ENCODE measurements at places on chromosomes 12 and 14.

- H3K27me3 ChIP-seq: no peaks in the 10 kb centered on the region
- H3K4me3 ChIP-seq: no peak overlapping the region
- peaks cover 8% of the 10 kb centered on the region for H3K36me3 ChIP-seq
- H3K27ac ChIP-seq: no peak overlapping the region
- DNase-seq: no peak
- H3K4me1 ChIP-seq: peaks cover 28% of the 10 kb centered on the region
Measured at GRCh38 chr12:104751594-104751993, 206.5 kb downstream of the SLC41A2 start.

GRCh38 chr14:58245562-58245961, 919 bp downstream of the PSMA3 start:
- H3K36me3 ChIP-seq: peaks cover 15% of the 10 kb centered on the region
- DNase-seq: no peak
- peak overlapping the region; percentile 100 for H3K4me3 ChIP-seq
- no peaks in the 10 kb centered on the region for H3K27me3 ChIP-seq
- peaks cover 40% of the 10 kb centered on the region for H3K4me1 ChIP-seq

GRCh38 chr12:45246236-45246635, 30.3 kb downstream of the ANO6 start:
- H3K27ac ChIP-seq: no peak overlapping the region
- no peak for DNase-seq
- H3K4me1 ChIP-seq: peaks cover 5% of the 10 kb centered on the region
- no peaks in the 10 kb centered on the region for H3K27me3 ChIP-seq
- H3K4me3 ChIP-seq: no peak overlapping the region
- H3K36me3 ChIP-seq: no peaks in the 10 kb centered on the region

DNA sequence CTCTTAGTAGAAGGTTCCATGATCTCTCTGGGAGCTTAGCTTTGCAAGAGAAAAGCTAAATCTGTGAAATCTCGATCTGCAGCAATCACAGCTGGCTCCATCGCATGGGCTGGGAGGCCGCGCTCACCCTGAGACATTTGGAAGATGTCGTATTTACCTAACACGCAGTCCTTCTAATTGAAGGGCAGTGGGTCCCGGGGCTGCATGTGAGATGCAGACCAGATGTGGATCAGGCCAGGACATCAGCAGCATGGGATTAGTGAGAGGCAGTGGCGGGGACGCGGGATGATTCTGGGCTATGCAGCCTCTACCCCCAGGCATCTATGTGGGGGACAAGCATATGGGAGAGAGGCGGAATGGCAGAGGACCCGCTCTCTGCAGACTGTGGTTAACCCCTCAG, 312.4 kb upstream of the RTL1 start:
- H3K4me1 ChIP-seq: no peaks in the 10 kb centered on the region
- H3K36me3 ChIP-seq: no peaks in the 10 kb centered on the region
- no peaks in the 10 kb centered on the region for H3K27me3 ChIP-seq
- H3K4me3 ChIP-seq: no peak overlapping the region

- H3K27me3 ChIP-seq: no peaks in the 10 kb centered on the region
- no peak for DNase-seq
- peaks cover 33% of the 10 kb centered on the region for H3K4me1 ChIP-seq
- peaks cover 8% of the 10 kb centered on the region for H3K36me3 ChIP-seq
- peak overlapping the region; percentile 69 for H3K4me3 ChIP-seq
- H3K27ac ChIP-seq: peak overlapping the region; percentile 75
Measured at GRCh38 chr14:81178063-81178462, 42.7 kb downstream of the GTF2A1 start.

GRCh38 chr14:50512463-50512862, 19.9 kb downstream of the MAP4K5 start:
- no peaks in the 10 kb centered on the region for H3K27me3 ChIP-seq
- DNase-seq: no peak
- H3K4me1 ChIP-seq: no peaks in the 10 kb centered on the region
- H3K4me3 ChIP-seq: no peak overlapping the region
- peaks cover 2% of the 10 kb centered on the region for H3K36me3 ChIP-seq
- no peak overlapping the region for H3K27ac ChIP-seq

DNA sequence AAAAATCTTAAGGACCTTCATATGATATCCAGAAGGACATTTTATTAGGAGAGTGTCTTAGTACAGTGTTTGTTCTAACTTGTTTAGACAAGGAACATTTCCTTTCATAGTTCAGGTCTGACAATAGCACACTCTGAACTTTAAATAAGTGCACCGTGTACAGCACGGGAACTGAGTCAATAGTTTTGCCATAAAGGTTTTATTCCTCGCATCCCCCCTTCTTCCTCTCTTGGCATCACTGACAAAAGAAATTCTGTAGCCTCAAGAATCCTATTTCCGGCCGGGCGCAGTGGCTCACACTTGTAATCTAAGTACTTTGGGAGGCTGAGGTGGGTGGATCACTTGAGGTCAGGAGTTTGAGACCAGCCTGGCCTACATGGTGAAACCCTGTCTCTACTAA, 58.3 kb downstream of the TMCC3 start:
- no peak for DNase-seq
- peaks cover 3% of the 10 kb centered on the region for H3K27me3 ChIP-seq
- no peak overlapping the region for H3K27ac ChIP-seq
- no peaks in the 10 kb centered on the region for H3K36me3 ChIP-seq
- no peak overlapping the region for H3K4me3 ChIP-seq
- no peaks in the 10 kb centered on the region for H3K4me1 ChIP-seq

DNA sequence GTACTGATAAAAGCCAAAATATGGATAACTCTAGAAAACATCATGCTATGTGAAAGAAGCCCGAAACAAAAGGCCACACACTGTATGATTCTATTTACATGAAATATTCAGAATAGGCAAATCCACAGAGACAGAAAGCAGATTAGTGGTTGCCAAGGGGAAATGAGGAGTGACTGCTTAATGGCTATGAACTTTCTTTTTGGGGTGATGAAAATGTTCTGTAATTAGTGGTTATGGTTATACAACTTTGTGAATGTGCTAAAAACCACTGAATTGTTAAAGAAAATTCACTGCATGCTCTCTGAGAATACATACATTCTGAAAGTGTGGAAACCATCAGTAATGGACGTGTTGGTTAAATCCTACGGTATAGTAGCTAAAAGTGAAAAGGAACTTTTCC, 39.9 kb upstream of the STON2 start:
- H3K27me3 ChIP-seq: peaks cover 38% of the 10 kb centered on the region
- H3K36me3 ChIP-seq: no peaks in the 10 kb centered on the region
- H3K27ac ChIP-seq: no peak overlapping the region
- peaks cover 14% of the 10 kb centered on the region for H3K4me1 ChIP-seq
- H3K4me3 ChIP-seq: no peak overlapping the region

DNA sequence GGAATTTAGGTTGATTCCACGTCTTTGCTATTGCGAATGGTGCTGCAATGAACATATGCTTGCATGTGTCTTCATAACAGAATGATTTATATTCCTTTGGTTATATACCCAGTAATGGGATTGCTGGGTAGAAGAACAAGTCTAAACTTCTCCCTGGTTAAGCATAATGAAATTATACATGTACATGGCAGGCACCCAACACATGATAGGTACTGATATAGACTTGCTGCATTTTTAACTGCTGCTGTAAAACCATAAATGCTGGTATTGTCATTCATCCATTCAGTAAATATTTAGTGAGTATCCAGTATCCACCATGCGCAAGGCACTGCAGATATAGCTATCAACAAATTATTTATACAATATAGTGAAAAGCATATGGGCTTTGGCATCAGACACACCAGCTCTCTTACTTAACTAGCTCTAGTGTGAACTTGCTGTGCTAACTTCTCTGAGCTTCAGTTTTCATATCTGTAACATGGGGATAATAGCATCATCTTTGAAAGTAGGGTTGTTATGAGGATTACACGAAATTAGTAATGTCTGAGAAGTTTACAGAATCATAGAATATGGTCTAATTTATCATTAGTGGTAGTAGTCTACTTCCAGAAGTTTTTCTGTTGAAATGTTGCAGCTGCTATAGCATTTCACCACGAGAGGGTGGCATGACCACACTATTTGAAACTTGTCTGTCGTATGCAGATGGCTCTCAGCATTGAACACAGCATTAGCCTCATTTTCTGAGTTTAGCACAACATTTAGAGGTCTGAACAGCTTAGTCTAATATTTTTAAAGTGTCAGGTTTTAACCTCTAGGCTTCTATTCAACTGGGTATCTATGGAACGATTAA, 32.0 kb upstream of the SEL1L start:
- H3K27ac ChIP-seq: no peak overlapping the region
- DNase-seq: peak; percentile 15
- no peaks in the 10 kb centered on the region for H3K4me1 ChIP-seq

DNA sequence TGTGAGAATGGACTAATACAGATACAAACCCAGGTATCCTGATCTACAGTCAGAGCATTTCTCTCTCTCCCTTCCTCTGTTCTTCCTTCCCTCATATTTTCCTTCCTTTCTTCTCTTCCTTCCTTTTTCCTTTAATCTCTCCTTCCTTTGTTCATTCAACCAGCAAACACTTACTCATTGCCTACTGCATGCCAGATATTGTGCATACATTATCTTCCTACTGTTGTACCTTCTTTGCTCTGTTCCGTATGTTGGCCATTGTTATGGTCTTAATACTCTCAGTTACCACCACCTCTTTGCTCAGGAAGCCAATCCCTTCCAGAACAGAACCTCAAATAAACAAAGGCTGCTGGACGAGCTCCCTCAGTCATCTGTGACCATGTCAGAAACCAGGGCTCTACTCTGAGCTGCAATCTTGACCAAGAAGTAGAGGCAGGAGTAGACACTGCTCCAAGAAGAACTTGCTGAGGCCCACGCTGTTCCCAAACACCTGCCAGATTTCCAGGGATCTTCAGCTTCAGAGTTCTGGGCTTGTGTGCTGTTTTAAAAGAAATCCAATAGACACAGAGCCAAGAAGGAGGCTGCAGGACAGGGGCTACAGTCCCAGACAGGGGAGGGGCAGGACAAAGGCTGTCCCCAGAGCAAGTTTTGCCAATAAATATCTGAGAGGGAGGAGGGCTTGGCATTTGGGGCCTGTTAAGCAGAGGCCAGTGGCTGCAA, 526.7 kb upstream of the TBX3 start:
- no peak for DNase-seq
- no peaks in the 10 kb centered on the region for H3K4me1 ChIP-seq
- no peaks in the 10 kb centered on the region for H3K27me3 ChIP-seq
- no peak overlapping the region for H3K4me3 ChIP-seq
- no peak overlapping the region for H3K27ac ChIP-seq
- H3K36me3 ChIP-seq: no peaks in the 10 kb centered on the region

- H3K4me3 ChIP-seq: no peak overlapping the region
Measured at GRCh38 chr12:88241862-88242570, 99.9 kb downstream of the TMTC3 start.

- no peak overlapping the region for H3K27ac ChIP-seq
- H3K27me3 ChIP-seq: no peaks in the 10 kb centered on the region
- no peak overlapping the region for H3K4me3 ChIP-seq
- DNase-seq: peak; percentile 39
Measured at GRCh38 chr12:44015333-44015941, 179.6 kb downstream of the TMEM117 start.

- H3K4me1 ChIP-seq: peaks cover 66% of the 10 kb centered on the region
- DNase-seq: no peak
- H3K27me3 ChIP-seq: no peaks in the 10 kb centered on the region
Measured at GRCh38 chr12:108299516-108299915, 39.6 kb downstream of the CMKLR1 start.

DNA sequence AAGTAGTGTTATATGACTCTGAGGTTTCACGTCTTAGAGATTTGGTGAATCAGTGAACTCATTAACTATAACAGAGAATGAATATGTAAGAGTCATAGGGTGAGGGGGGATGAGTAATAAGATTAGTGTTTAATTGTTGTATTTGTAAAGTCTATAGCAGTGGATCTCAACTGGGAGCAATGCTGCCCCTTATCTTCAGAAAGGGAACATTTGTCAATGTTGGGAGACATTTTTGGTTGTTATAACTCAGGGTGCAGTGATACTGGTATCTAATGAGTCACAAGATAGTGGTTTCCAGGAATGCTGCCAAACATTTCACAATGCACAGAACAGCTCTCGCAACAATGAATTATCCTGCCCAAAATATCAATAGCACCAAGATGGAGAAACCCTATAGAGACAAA, 1193.7 kb downstream of the GALC start:
- H3K4me1 ChIP-seq: no peaks in the 10 kb centered on the region
- H3K4me3 ChIP-seq: no peak overlapping the region
- H3K36me3 ChIP-seq: no peaks in the 10 kb centered on the region
- no peak for DNase-seq

DNA sequence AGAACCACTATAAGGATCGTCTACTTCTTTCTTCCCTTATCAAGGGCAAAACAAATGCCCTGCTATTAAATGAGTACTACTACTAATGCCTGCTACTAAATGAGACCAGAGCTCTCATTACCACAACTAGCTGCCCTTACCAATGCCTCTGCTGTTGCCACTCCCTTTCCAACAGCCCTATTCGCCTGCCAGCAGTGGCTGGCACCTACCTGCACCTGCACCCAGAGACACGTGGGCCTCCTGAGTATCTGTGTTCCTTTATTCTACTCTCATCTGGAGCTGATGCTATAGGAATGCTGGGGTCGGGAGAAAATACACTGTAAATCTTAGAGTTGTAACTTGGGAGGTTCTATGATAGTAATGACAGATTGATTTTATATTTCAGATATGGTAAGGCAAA, 174.7 kb downstream of the SLC2A13 start:
- no peak overlapping the region for H3K4me3 ChIP-seq
- no peak overlapping the region for H3K27ac ChIP-seq
- no peaks in the 10 kb centered on the region for H3K27me3 ChIP-seq
- DNase-seq: no peak

DNA sequence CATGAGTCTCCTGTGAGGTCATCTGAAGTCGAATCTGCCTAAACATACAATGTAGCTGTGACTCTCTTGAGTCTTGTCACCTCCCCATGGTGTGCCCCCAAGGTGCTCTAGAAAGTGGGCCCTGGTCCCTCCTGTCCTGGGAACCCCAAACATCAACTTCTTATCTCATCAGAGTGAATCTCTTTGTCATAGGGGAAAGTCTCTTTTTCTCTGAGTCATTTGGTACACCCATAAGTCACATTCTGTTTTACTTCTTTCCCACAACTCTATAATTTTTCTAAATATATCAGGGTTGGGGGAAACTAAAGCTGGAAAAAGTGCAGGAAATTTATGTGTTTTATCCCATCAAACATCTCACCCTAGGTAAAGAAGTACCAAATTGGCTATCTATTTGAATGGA, 12.9 kb downstream of the SDR9C7 start:
- no peak overlapping the region for H3K27ac ChIP-seq
- H3K4me1 ChIP-seq: no peaks in the 10 kb centered on the region
- no peak for DNase-seq
- H3K27me3 ChIP-seq: peaks cover 5% of the 10 kb centered on the region

GRCh38 chr12:110906083-110906482, 14.3 kb downstream of the MYL2 start:
- H3K4me1 ChIP-seq: no peaks in the 10 kb centered on the region
- no peaks in the 10 kb centered on the region for H3K27me3 ChIP-seq
- H3K36me3 ChIP-seq: no peaks in the 10 kb centered on the region
- H3K4me3 ChIP-seq: no peak overlapping the region
- peak; percentile 15 for DNase-seq
- no peak overlapping the region for H3K27ac ChIP-seq

DNA sequence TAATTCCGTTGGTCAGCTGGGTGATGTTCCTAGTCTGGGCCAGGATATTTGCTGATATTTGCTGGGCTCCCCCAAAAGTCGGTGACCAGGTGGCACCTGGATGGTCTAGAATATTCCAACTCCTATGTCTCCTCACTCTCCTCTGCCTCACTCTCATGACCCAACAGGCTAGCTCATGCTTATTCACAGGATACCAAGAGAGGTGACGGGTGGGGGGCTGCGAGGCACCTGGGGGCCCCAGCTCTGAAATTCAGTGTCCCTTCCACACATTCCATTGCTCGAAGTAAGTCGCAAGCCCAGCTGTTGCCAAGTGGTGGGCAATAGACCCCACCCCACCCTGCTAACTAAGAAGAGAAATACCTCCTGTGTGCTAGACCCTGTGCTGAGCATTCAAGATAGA, 67.7 kb downstream of the C14orf132 start:
- H3K4me1 ChIP-seq: no peaks in the 10 kb centered on the region
- H3K27me3 ChIP-seq: peaks cover 2% of the 10 kb centered on the region
- no peak overlapping the region for H3K27ac ChIP-seq
- DNase-seq: no peak
- H3K4me3 ChIP-seq: no peak overlapping the region
